PC-9 (cell line): ENCODE measurements at places on chromosomes 6 and 20. TPM values are rescaled to one million over a fixed set of nuclear protein-coding genes. Genes with fewer than 3 reads are reported as not detected.

The PET117 gene
- total RNA-seq: 27.5 and 34.7 TPM in 2 replicates

The CALHM4 gene
- total RNA-seq: not detected in 2 replicates

The DACT2 gene
- total RNA-seq: not detected in 2 replicates

- H3K4me3 ChIP-seq: no peak overlapping the region
- no peak overlapping the region for H3K27ac ChIP-seq
- H3K36me3 ChIP-seq: peaks cover 49% of the 10 kb centered on the region
- H3K4me1 ChIP-seq: peaks cover 17% of the 10 kb centered on the region
- H3K27me3 ChIP-seq: no peaks in the 10 kb centered on the region
Observed at GRCh38 chr6:36979347-36979742, 6.7 kb downstream of the MTCH1 start.

The GMEB2 gene
- 18.9 and 19.3 TPM in 2 replicates for total RNA-seq

The HSPA12B gene
- not detected in 2 replicates for total RNA-seq

GRCh38 chr6:137883400-137884148 is 16.5 kb downstream of the TNFAIP3 start:
- no peaks in the 10 kb centered on the region for H3K4me1 ChIP-seq
- H3K36me3 ChIP-seq: 0 out of 2 replicates have a peak, but pooled peaks cover 4% of the 10 kb centered on the region
- H3K4me3 ChIP-seq: no peak overlapping the region
- DNase-seq: no peak
- H3K27me3 ChIP-seq: no peaks in the 10 kb centered on the region

- H3K4me1 ChIP-seq: peaks cover 16% of the 10 kb centered on the region
- no peaks in the 10 kb centered on the region for H3K27me3 ChIP-seq
- no peak overlapping the region for H3K27ac ChIP-seq
- no peaks in the 10 kb centered on the region for H3K36me3 ChIP-seq
- H3K4me3 ChIP-seq: no peak overlapping the region
- DNase-seq: no peak
Observed at GRCh38 chr20:34305333-34306230, 2.4 kb upstream of the AHCY start.

DNA sequence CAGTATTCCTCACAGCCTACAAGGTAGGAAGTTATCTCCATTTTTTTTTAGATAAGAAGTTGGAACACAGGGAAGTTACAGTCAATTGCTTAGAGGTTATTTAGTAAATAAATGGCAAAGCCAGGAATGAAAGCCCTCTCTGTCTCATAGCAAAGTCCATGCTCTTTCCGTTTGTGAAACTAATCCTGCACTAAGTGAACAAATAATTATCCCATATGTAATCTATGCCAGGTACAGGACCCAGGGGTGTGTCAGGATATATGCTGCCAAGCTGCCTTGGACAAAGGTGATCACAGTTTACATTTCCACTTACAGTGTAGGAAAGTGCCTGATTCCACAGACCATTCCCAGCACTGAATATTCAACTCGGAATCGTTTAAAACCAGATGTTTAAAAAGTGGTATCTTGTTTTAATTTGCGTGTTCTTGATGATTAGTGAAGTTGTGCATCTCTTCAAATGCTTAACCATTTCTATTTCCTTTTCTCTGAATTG is 13.6 kb upstream of the GMDS start:
- DNase-seq: no peak
- H3K27me3 ChIP-seq: no peaks in the 10 kb centered on the region
- H3K27ac ChIP-seq: no peak overlapping the region

- H3K4me3 ChIP-seq: no peak overlapping the region
- no peaks in the 10 kb centered on the region for H3K27me3 ChIP-seq
- no peak for DNase-seq
- H3K27ac ChIP-seq: no peak overlapping the region
- H3K4me1 ChIP-seq: no peaks in the 10 kb centered on the region
- H3K36me3 ChIP-seq: no peaks in the 10 kb centered on the region
Observed at GRCh38 chr6:90175627-90176538, 120.8 kb downstream of the BACH2 start.

The TMEM217 gene
- total RNA-seq: 4.9 and 5.3 TPM in 2 replicates

The CDK5RAP1 gene
- total RNA-seq: 39.7 and 45.3 TPM in 2 replicates

The PRDM13 gene
- not detected in 2 replicates for total RNA-seq

GRCh38 chr6:146636481-146636880 is 37.7 kb downstream of the ADGB start:
- H3K27ac ChIP-seq: no peak overlapping the region
- no peak overlapping the region for H3K4me3 ChIP-seq
- no peaks in the 10 kb centered on the region for H3K36me3 ChIP-seq
- H3K27me3 ChIP-seq: no peaks in the 10 kb centered on the region
